Cortex of kidney (tissue), 1 donor: ENCODE measurements at places on chromosomes 12 and 14.

DNA sequence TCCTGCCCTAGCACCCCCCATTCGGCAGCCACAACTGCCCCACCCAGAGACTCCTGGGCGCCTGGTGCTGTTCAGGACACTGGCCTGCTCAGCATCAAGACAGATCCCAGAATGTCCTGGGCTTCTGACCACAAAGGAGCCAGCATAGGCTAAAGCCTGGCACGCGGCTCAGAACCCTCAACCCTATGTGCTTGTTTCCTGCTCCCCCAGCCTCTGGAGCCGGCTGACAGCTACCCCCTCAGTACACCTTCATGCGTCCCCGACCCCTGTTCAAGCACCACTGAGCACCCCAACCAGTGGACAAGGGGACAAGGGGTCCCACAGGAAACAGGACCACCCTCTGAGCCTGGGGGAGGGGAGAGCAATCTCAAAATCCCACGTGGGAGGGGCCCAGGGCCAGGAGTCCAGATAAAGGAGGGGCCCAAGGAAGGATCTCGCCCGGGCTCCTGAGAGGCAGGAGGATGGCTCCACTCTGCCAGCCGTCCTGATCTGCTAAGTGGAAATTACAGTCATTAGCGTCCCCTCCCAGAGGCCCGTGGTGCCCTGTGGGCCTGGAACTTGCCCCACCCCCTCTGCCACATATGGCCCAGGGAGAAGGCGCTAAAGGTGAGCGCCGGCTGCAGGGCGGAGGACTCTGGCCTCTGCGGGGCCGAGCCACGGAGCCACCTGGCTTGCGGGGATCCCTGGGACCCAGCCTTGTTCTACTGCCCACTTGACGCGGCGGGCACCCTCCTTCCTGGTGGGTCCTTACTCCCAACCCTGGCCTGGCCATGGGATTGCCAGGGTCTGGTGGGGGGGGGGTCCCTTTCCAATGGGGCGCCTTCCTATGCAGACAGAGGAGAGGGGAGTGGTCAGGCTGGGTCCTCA is 27.2 kb upstream of the GPR132 start:
- DNase-seq = no peak

DNA sequence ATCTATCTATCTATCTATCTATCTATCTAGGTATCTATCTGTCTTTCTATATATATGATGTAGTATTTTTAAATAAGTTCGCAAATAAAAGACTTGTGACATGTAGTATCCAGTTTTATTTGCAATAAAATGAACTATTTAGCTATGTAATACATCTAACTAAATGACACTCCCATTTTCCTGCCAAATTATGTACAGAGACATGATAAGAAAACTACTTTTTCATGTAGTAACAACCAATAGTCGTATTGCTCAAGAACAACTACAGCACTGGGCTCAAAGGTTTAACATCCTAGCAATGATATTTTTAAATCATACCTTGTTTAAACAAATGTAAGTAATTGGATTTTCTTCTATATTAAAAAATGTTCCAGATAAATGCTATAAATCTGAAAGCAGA is 55.5 kb upstream of the FLRT2 start:
- DNase-seq = no peak

DNA sequence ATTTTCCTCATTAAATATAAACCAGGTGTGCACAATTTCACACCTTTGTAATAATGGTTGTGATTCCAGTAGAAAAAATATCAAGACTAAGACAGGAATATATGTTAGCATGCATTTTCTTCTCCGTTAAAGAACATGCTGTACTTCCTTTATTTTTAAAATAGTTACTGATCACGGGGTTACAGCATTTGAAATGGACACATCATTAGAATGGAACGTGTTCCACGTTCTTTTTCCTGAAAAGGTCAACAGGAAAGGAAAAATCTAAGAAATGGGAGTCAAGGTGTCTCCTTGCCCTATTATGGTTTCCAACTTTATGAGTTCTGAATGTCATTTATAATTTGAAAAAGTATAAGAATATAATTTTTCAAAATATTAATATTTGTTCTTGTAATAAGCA is 1325.7 kb downstream of the SLC16A7 start:
- DNase-seq = no peak

DNA sequence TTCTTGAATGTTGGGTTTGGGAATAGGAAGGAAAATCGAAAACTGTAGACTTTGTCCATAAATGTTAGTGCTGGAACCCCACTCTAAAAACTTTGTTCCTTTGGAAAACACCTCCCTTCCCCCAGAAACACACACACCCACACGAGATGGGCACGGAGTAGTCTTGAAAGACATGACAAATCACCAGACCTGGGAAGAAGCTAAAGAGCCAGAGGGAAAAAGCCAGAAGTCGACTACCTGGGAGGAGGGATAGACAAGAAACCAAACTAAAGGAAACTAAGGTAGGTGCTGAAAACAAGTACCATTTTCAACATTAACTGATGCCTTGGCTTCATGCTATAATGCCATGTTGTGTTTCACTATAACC is 925 bp upstream of the NANOG start:
- no peak for DNase-seq

DNA sequence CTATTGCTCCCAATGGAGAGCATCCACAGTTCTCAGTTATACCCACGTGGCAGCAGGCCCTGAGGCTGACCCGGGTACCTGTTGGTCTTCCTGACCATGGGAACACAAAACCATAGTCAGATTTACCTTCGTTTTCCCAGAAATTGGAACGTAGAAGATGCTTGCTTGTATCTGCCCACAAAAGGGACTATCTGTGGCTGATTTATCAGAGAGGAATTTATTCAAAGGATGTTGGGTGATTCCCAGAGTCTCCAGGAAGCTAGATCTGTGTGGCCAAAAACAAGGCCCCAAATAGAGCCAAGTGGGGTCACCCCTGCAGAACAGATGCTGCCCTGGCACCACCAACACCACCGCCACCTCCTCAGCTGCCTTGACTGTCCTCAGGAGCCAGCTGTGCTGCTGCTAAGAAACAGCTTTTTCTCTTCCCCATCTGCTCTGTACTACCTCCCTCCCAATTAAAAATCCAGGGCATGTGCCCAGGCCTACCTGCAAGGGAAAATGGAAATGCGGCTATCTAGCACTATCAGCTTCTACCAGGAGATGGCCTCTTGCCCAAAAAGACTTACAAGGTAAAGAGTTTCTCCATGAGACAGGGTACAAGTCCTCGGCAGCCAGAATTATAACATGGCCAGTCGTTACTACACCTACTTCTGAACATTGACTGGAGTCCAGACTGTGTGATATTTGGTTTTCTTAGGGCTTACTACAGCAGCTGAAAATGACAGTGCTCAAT is 128.6 kb upstream of the PLEKHG7 start:
- DNase-seq = no peak

GRCh38 chr12:119374635-119375034 is 40.1 kb downstream of the CCDC60 start:
- no peak for DNase-seq

- no peak for DNase-seq
Measured at GRCh38 chr14:96082420-96083300, 43.5 kb downstream of the C14orf132 start.

DNA sequence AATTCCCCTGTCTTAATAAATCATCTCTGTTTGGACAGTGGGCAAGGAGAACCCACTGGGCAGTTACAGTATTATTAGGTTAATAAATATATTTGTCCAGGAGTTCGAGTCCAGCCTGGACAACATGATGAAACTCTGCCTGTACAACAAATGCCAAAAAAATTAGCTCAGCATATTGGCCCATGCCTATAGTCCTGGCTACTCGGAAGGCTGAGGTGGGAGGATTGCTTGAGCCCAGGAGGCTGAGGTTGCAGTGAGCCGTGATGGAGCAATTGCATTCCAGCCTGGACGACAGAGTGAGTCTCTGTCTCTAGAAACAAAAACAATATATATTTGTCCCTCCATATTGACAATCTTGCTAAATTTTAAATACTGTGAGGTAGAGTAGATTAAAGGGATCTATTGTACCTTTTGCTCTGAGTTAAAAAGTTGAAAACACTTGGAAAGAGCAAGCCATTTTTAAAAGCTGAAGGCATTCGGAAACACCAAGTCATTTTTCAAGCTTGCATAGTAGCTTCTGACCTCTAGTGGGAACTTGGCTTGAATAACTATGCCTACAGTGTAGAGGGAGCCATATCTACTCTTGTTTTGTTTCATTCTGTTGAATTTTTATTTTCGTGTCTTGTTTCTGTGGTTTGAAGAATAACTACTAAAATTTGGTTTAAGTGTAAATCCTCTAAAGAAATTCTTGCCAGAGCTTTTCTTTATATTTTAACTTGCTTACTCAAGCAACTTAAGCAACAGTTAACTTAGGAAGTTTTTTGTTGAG is 14.6 kb upstream of the EEA1 start:
- no peak for DNase-seq

- DNase-seq = no peak
Measured at GRCh38 chr14:72254202-72254936, 322.1 kb downstream of the RGS6 start.

DNA sequence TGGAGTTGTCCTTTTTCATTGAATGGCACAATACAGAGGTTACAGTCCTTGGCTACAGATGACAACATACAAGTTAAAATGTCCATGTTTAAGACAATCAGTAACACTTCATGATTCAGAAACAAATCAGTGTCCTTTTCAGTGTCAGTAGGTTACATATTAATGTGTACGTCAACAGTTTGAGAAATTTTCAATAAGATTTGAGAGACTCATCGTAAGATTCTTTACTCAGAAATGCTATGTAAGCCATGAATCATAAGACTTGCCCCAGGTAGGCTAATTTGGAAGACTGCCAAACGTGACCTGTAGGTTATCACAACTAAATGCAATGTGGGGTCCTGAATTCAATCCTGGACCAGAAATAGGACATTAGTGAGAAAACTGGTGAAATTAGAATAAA is 3.5 kb downstream of the RDH12 start:
- DNase-seq = no peak

- no peak for DNase-seq
Measured at GRCh38 chr12:103336940-103337339, 158.8 kb downstream of the C12orf42 start.

GRCh38 chr14:53399057-53399456 is 245.9 kb upstream of the DDHD1 start:
- no peak for DNase-seq

- no peak for DNase-seq
Measured at GRCh38 chr12:92378682-92379479, 233.2 kb upstream of the BTG1 start.

DNA sequence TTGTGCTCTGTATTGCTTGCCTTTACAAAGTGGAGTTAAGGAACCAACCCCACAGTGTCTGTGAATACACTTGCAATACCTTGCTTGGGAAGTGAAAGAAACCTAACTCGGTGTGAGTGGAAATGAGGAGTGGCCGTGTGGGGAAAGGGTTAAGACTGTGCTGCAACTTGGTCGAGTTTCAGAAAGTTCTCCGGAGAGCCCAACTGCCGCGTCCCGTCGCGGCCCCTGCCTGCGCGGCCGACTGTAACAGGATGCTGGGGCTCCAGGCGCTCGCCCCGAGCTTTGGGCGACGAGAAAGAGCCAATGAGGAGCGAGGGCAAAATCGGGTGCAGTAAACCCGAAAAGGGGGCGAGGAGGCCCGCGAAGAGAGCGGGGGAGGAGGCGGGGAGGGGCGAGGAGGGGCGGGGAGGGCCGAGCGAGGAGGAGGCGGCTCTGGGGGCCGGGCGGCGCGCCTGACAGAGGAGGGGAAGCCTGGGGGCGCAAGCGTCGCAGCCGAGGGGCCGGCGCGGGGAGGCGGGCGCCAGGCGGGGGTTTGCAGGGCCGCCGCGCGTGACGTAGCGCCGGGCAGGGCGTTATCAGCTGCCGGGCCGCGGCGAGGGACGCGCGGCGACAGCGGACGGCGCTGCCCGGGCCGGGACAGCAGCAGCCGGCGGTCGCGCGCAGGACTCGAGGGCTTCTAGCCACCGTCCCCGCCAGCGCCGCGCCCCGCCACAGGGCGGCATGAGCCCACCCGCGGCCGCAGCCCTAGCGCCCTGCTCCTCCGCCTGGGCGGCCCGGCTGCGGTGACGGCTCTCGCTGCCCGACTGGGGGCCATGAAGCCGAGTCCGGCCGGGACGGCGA is at the start of gene DACT1:
DACT1 (plus strand) TSS at position 572 of the 840 bp plus-strand sequence; CDS start at position 813, 241 bp downstream.
- DNase-seq = no peak

DNA sequence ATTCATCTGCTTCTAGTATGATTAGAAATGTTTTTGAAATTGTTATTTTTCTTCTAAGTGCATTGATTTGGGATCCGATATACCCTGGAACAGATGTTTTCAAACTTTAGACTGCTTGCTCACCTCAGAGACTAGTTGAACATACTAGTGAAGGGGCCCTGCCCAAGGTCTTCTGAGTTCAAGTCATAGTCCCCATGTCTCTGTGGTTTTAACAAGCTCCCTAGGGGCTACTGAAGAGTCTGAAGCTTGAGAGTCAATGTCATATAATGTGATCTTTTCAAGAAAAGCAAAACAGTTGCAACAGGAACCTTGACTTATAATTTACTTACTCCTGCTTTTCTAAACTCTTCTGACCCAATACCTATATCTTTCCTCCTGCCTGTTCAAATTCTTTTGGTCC is 7.5 kb upstream of the UBE2N start:
- DNase-seq = no peak

DNA sequence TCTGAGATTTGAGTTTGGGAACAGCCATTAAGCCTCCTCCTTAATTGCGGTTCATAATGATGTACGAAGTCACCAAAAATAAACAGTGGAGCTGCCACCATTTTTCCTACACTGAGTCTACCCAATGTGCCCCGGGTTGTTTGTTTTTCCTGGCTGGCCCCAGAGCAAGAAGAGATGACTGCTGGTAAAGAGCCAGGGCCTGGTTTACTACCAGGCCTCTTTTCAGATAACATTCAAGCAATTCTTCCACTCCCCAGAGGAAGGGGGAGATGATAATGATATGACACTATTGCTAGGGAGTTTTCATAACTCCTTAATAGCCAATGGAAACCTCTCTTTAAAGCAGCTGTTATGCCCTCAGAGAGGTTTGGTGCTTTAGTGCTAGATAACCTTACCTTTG is 42.3 kb downstream of the BRAP start:
- no peak for DNase-seq

- DNase-seq = no peak
Measured at GRCh38 chr12:72025524-72025923, 86.9 kb downstream of the TPH2 start.

GRCh38 chr12:54383041-54383609 is 1.4 kb downstream of the ZNF385A start:
- no peak for DNase-seq

DNA sequence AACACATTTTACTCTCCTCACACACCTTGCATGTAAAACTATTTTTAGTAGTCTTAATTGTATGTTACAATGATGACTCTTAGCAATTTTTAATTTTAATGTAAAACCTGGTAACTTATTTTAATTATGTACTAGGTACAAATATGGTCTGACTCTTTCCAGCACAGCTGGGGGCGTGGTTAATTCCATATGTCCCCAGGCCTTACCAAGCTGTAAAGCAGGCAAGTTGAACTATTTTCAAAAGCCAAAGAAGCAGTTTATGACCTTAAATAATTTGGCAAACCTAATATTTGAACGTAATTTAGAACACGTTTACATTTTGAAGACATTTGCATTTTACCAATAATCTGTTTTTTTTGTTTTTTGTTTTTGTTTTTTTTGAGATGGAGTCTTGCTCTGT is 9.3 kb upstream of the ACOT6 start:
- no peak for DNase-seq
